ENCODE measurements at places on chromosomes 12 and 14.

DNA sequence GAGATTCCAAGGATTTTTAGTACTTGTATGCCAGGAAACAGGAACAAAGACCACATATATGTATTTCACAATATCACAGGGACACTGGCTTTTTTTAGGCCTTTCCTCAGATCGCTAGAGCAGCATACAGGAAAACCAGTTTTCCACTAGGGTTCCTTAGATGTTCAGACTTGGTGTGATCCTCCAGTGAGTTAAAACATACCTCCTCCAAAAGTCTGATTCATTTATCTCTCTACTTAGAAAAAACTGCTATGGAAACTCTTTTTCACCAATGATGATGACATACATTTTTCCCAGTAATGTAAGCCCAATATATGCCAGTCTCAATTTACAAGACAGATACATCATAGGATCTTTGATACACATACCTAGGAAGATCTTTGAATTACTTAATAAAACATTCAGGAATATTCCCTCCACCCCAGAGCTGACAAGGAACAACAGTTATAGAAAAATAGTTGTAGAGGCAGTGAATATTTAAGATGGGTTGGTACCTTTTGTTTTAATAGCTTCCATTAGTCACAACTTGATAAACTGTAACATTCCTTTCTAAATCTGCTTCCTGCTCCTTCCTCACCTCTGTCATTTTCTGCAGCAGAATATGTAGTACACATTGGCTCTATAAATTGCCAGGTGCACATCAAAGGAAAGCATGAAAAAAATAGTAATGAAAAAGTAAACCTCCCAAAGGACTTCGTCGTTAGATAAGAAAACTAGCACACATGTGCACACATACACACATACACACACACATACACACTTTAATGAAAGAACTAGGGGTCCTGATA, 27.5 kb downstream of the BCAT1 start:
- no peak for DNase-seq

GRCh38 chr12:102564026-102564425, 83.7 kb upstream of the IGF1 start:
- DNase-seq = no peak

DNA sequence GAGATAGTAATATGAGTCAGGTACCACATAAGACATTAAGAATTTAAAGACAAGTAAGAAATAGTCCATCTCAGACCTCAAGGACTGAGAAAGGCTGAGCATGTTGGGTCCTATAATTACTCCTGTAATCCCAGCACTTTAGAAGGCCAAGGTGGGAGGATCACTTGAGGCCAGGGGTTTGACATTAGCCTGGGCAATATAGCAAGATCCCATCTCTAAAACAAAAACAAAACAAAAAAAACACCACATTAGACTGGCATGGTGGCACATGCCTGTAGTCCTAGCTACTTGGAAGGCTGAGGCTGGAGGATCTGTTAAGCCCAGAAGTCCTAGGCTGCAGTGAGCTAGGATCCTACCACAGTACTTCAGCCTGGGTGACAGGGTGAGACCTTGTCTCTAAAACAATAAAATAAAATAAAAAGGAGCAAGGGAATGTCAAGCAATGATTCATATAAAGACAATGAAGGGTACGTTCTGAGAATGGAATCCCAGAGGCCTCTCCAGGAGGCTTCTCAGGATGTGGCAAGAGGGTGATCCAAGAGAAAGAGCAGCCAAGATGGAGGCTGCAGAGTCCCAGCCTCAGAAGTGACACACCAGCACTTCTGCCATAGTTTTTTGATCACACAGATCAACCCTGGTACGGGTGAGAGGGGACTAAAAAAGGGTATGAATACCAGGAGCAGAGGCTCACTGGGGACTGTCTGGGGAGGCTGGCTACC, 206.4 kb downstream of the CRADD start:
- DNase-seq = no peak

DNA sequence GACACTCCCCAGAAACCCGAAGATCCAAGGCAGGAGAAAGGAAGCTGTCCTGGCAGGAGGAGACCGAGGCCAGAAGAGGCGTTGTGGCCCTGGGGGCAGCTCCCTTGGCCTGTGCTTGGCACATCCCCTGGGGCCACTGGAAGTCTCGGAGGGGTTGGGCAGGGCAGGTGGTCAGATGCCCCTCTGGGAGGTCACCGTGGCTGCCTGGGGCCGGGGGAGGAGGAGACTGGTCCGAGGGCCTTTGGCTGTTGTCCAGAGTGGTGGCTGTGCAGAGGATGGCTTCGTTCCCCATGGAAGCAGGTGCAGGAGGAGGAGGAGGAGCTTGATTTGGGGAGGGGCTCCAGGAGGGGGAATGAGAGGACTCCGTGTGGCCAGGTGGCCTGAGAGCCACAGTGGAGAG, 3.3 kb upstream of the NUDT14 start:
- DNase-seq = no peak

DNA sequence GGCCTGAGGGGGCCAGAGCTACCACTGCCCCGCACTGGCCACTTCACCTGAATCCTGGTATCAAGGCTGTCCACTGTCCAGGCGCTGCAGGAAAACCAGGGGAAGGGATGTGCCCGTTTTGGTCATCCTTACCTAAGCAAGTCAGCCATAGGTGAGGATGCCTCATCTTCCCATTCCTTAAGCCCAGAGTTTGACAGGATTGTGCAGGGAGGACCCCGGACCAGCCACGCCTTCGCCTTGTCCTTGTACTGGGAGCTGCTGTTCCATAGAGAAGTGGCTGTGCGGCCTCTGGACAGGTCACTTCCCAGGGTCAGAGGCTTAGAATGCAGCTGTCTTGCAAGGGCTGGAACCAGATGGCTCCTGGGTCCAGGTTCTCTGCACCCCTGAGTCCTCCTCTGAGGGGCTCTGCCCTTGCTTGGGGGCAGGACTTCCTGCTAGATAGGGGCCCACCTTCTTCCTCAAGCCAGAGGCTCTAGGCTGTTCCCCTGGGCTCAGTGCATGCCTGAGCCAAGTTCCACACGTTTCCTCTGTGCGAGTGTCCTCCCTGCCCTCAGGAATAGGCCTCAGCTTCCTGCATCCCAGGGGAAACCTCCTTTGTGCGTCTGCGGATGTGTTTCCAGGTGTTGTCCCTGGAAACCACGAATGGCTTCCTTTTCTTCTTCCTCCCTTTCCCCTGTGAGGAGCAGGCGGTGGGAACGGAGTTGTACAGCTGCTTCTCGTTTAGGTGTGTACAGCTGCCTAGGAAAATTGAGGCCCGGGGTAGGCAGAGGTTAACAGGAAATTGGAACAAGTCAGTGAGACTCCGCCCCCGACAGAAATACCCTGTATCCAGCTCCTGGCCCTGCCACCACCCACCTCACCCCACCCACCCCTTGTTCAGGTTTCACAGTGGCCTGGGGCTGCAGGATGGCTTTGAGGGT, 54.3 kb upstream of the RIN3 start:
- DNase-seq = no peak

All from stimulated activated CD4-positive, alpha-beta T cell treated with anti-CD3 and anti-CD28 coated beads, Interleukin-15, amount 100 ng/mL, for 1 hour (primary cell).